ENCODE measurements at places on chromosomes 3 and 15. TPM values are rescaled to one million over a fixed set of nuclear protein-coding genes. Genes with fewer than 3 reads are reported as not detected.

The GABRR3 gene
- not detected for polyA plus RNA-seq

The EFHB gene
- 0.92 TPM for polyA plus RNA-seq

The UROC1 gene
- polyA plus RNA-seq, result not detected

The CHRNA7 gene
- polyA plus RNA-seq, result 4.1 TPM

The CCNDBP1 gene
- polyA plus RNA-seq, result 36.8 TPM

The MESP1 gene
- polyA plus RNA-seq, result 0.76 TPM

The PIERCE2 gene
- 1.2 TPM for polyA plus RNA-seq

The MFAP1 gene
- 31.4 TPM for polyA plus RNA-seq

The OXTR gene
- polyA plus RNA-seq, result 5.9 TPM

The MUSTN1 gene
- 96.2 TPM for polyA plus RNA-seq

The CYP11A1 gene
- polyA plus RNA-seq, result 1.8 TPM

The PDCD10 gene
- 31.1 TPM for polyA plus RNA-seq

The CDC25A gene
- polyA plus RNA-seq, result 4.3 TPM

The CHAC1 gene
- polyA plus RNA-seq, result 0.80 TPM

The TRIM71 gene
- polyA plus RNA-seq, result 0.16 TPM

The NOX5 gene
- polyA plus RNA-seq, result 0.13 TPM

The CNTN6 gene
- 3.3 TPM for polyA plus RNA-seq

The ATP10A gene
- 4.0 TPM for polyA plus RNA-seq

The LNP1 gene
- polyA plus RNA-seq, result 6.9 TPM

The TGM4 gene
- polyA plus RNA-seq, result 0.07 TPM

The STRC gene
- 0.88 TPM for polyA plus RNA-seq

The DLL4 gene
- polyA plus RNA-seq, result 17.9 TPM

The ARIH1 gene
- 124 TPM for polyA plus RNA-seq

The FETUB gene
- 0.55 TPM for polyA plus RNA-seq

The GPR87 gene
- not detected for polyA plus RNA-seq

The SLC22A13 gene
- polyA plus RNA-seq, result 0.08 TPM

The PIF1 gene
- polyA plus RNA-seq, result 4.3 TPM

The SAMD7 gene
- polyA plus RNA-seq, result not detected

The LMAN1L gene
- polyA plus RNA-seq, result not detected

The STAB1 gene
- polyA plus RNA-seq, result 58.2 TPM

The GOLGA6D gene
- 0.47 TPM for polyA plus RNA-seq

The CTDSPL gene
- 29.9 TPM for polyA plus RNA-seq

The TMC3 gene
- not detected for polyA plus RNA-seq

Data from muscle of leg (tissue), 16 donors.